ENCODE measurements at places on chromosomes 12 and 14.

- no peak for DNase-seq
Observed at GRCh38 chr12:113724794-113725556, 241.2 kb downstream of the RBM19 start.

DNA sequence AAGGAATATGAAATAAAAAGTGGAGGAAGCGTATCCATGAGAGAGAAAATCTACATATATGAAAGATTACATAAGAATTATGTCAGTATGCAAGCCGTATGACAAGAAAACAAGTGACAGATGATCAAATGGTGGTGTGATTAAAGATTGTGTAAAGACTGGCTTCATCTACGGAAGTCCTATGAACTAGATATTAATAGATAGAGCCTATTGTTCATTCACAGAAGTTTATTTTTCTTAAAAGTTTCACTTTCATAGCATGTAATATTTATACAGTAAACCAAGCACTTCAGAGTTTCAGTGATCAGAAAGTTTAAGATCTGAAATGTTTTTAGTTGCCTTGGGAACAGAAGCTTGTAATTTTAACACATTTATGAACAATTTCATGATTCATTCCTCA lies 84.5 kb downstream of the VRK1 start:
- DNase-seq = no peak

GRCh38 chr12:104515899-104516298 lies 59.2 kb downstream of the CHST11 start:
- no peak for DNase-seq

- DNase-seq = no peak
Observed at GRCh38 chr12:116037941-116038837, 239.3 kb downstream of the MED13L start.

GRCh38 chr12:111558107-111558376 lies 41.1 kb downstream of the ATXN2 start:
- DNase-seq = no peak

DNA sequence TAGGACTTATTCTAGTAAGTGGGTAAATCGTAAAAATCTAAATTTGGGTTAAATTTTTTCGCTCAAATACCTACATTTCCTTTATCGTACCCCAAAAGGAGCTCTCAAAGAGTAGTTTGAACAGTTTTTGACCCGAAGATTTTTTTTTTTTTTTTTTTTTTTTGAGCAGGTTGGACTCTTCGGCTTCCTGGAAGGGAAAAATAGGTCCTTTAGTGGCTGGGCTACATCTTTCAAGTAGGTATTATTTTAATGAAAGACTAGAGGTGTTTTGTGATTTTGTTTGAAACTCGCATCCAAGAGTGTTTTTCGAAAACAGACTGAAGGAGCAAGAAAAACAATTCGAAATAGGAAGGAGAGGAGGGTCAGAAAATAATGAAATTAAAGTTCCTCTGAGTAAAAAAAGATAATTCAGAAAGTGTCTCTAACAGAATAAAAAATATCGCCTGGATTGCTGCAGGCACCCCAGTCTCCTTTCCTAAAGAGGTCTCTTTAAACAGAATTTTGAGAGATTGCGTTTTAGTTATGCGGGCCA lies 6.0 kb downstream of the CDKN1B start:
- no peak for DNase-seq
